ENCODE measurements at places on chromosomes 7 and 10.

DNA sequence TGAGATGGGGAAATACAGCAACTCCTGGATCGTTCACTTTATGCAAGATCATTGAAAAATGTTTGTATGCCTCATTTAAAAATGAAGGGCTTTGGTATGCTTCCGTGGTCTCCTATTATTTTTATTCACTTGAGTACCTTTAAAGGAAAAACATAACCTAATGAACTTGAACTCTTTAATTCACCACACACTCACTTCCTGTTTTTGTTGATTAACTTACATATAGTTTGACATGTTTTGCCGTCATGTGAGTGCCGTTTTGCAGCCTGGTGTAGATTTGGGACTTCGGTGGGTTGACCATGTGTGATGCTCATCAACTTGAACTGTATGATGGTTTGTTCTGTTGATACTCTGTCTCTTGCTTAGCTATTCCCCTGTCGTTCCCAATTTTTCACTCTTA lies 28.9 kb downstream of the CASP7 start:
- no peak for DNase-seq

DNA sequence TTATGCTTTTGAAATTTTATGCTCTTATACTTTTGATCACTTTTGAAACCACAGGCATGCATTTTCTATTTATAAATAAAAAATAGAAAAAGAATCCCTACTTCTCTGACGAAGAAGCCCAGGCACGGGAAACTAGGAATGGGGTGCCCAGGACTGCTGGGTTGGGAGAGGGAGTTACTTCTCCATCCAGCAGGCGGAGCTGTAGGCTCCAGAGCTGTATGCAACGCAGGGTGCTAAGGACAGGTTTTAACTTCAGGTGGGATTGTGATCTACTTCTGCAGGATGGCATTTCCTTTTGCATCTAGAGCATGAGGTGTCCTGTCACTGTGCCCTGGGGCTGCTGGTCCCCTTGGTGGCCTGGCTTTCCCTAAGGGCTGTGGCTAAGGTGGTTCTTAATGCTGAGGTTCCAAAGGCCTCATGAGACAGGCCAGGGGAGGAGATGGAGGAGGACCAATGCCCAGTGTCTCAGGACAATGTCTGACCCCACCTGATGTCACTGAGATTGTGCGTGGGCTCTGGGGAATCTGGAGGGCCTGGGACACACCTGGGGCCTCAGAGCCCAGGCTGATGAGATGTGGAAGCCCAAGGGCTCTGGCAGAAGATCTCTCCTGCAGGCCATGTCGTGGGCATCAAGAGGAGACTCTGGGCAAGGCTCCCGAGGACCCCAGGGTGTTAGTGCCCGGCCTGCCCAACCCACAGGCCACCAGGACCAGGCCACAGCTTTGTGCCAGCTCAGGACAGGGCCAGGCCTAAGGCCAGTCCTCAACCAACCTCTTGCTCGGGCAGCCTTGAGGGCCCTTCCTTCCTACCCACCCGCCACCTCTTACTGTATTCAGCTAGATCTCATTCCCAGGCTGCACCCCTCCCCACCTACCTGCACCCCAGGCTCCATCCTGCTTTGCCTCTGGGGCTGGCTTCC lies 507 bp downstream of the CCDC201 start:
- DNase-seq, result no peak

- no peak for DNase-seq
These were observed 252.7 kb upstream of the SHH start for GRCh38 chr7:156064971-156065386.

GRCh38 chr10:122478971-122479370 lies 17.6 kb downstream of the HTRA1 start:
- no peak for DNase-seq

GRCh38 chr10:70441161-70441894 lies at the start of gene NODAL:
TSS of gene NODAL (minus strand) at chr10:70441681. CDS start at chr10:70441667, 14 bp downstream.
- DNase-seq, result no peak

GRCh38 chr7:132191418-132191817 lies 384.9 kb downstream of the PLXNA4 start:
- DNase-seq, result no peak

DNA sequence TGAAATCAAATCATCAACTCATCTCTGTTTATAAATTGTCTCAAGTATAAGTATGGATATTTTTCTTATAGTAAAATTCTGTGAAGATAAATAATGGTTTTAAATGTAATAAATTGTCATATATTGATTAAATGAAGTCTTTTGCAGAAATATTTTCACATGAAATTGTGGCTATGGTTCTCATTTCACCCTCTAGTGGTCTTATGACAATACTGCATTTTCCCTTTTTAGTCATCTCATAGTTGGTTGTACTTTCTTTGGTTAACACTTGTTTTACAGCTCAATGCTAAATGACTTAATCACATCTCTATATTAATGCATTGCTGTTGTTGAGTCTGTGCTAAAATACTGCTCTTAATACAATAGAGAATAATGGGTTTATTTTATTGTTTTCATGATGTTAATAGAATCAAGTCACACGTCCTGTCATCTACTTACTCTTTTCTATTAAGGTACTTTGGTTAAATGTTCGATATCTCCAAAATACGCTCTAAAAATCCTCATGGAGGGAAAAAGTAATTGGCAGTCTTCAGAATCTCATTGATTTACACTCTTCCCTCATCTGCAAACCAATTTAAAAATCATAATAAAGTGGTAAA lies 38.0 kb upstream of the CACNA2D1 start:
- DNase-seq, result no peak

- no peak for DNase-seq
These were observed 69.8 kb downstream of the PRKAG2 start for GRCh38 chr7:151806952-151807775.

GRCh38 chr7:105209870-105210269 lies 178.9 kb downstream of the SRPK2 start:
- DNase-seq, result no peak

DNA sequence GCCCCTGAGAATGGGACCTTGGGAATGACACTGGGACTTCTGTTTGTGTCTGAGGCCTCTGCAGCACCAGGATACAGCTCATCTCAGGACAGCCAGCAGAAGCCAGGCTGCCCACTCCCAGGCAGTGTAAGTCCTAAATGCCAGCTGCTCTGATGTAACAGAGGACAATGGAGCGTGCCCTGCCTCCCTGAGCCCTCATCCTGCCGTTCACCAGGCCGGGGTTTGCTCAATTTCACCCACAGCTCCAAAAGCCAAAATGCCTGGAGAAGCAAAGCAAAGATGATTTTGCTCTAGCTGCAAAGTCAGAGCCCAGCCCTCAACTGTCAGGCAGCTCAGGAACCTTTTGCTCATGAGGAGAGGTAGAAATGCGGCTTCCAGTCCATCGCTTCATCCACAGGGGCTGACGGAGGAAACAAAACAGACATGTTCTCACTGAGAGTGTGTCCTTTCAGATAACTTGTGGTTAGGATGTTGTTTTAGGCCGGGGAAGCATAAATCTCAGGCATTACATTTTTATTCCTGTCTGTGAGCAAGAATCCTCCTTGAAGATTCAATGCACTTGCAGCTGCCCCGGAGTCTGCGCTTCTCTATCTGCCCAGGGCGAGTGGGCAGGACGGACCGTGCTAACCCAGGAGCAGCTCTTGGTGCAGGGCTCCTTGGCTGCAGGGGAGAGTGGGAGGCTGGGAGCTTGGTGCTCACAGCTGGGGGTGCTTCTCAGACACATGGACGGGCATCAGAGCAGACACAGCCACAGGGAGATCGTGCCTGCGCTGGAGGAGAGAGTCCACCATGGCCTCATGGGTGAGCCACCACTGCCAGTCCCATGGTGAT lies 83.2 kb upstream of the CHST15 start:
- peak; percentile 34 for DNase-seq

GRCh38 chr7:106916679-106917078 lies 51.6 kb downstream of the PIK3CG start:
- no peak for DNase-seq

DNA sequence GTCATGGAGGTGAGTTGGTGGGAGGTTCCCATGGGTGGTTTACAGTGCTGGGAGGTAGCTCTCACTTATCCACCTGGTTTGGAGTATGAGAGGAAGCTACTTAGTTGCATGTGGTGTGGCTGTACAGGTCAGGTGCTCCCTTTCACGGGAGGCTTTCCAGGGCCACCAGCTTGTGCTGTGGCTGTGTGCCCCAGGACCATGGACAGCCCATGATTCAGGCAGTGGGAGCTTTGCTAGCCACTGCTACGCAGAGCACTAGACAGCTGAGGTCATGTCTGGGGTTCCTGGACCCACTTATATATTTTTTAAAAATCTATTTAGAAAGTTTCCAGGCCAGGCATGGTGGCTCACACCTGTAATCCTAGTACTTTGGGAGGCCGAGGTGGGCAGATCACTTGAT lies 42.5 kb upstream of the KCNMA1 start:
- DNase-seq, result no peak

DNA sequence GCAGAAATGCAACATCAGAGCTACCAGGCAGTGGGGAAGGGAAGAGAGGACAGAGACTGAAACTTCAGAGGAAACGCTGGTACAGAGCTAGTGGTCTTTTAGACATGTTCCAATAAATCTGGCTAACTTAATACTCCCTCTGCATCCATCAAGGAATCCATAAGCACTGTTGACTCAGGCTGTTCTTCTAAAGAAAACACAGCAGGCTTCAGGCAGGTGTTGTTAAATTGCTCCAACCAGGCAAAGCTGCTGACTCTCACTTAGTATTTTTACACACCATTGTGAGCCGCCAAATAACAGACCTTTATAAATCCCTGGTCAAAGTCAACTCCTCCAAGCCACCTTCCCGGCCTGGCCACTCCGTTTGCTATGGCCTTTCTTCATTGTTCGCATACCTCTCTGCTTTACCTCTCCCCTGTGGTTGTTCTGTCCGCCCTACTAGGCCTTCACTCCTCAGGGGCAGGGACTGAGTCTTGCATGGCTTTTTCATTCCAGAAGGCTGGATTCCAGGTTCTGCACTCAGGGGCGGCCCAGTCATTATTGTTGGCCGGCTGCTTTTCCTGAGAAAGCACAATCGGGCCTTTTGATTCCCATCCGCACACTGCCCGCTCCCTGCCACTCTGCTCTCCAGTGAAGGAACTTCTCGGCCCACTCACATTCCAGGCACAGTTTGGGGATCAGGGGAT lies 18.4 kb downstream of the CREB3L2 start:
- no peak for DNase-seq

DNA sequence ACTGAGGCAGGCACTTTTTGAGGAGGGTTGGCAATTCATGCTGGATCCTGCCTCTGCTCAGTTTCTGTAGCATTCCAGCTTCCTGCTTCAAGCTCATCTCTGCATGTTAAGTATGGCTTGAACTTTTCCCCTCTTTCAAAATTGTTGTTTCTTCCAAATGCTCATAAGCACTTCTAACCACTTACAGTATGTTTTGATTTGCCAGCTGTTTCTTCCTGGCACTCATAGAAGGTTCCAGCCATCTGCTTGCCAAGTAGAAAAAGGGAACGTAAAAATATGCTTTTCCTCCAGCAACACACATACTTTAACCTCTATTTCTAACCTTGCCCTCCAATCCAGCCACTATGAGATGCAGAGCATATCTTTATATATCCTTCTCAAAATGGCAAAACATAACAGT lies 692.6 kb upstream of the COBL start:
- DNase-seq, result no peak

GRCh38 chr10:81704596-81704995 lies 170.4 kb upstream of the NRG3 start:
- DNase-seq, result no peak

DNA sequence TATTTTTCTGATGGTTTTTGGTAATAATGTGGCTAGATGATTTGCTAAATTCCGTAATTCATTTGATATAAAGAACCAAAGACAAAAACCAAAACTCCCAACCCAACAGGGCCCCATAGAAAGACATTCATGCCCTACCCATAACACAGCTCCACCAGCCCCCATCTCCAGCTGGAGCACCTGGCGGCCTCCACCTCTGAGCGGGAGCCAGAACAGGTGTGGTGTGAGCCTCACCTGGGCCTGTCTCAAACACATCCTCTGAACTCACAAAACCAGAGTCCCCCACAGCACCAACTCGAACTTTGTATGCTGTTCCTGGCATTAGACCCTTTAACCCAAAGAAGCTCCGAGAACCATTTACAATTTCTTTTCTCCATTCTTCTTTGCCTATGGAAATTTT lies 36.5 kb upstream of the LAMB4 start:
- DNase-seq, result no peak

DNA sequence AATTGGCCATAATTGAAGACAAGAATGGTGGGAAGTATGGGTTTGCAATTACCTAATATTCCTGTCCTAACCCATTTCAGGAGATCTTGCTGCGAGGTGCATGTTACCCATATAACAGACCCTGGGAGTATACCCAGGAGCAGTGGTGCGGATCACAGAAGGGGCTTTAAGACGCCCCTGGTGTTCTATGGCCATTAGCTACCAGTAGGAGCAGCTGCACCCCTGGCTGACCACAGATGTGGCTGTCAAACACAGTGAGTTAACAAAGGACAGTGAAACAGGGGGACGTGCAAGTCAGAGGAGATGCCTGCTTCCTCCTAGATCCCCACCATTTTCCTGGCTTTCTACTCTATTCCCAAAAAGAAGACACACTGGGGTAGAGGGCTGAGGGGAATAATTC lies 25.2 kb downstream of the AOC1 start:
- DNase-seq, result no peak

- DNase-seq, result no peak
These were observed 128.4 kb upstream of the NPVF start for GRCh38 chr7:25356534-25357151.

DNA sequence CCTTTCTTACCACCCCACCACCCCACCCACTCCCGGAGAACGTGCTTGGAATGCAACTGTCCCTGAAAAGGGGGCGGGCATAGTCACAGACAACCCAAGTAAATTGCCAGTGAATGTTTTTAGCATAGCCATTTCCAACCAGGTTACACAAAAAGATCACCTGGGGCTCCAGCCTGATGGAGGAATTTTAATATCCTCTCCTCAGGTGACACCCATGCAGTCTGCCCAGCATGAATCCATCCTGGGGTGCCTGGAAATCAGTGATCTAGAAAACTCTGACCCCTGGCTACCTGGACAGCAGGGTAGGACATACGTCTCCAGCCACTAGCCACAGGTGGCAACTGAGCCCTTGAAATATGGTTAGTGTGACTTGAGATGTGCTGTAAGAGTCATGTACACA lies 61.1 kb downstream of the SORBS1 start:
- no peak for DNase-seq
